ENCODE measurements at places on chromosomes 6 and 20.

DNA sequence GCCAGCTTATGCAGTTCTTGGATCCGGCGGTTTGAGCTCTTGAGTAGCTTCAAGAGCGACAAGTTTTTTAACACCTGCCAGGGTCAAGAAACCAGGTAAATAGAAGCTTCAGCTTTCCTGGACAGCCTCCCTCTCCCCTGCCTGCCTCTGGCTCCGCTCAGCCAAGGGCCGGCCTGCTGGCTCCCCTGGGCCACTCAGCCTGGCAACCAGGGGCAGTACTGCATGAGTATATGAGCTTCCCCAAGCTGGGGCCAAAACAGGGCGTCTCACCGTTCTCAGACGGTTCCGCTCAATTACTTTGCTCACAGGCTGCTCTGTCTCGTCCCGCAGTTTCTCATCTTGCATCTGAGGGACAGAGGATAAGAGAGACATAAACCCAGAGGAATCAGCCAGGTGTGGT, 856 bp downstream of the TP53TG5 start:
- no peak for DNase-seq

GRCh38 chr6:144781836-144782235, 496.7 kb downstream of the UTRN start:
- DNase-seq: no peak

DNA sequence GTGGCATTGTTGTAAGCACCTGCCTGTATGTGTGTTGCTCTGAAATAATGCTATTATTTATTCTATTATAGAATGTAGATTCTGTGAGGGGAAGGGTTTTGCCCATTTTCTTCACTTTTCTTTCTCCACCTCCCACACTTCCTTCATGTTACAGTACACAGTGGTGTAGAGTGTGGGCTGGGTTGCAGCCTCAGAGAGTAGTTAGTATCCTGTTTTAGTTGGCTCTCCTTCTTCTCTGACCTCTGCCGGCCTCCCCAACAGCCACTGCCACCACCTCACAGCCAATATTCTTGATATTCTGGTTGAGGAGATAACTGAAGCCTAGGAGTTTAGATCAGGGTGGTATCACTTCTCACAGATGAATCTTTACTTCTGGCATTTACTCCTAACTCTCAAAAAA, 143.4 kb downstream of the BCKDHB start:
- DNase-seq: no peak

DNA sequence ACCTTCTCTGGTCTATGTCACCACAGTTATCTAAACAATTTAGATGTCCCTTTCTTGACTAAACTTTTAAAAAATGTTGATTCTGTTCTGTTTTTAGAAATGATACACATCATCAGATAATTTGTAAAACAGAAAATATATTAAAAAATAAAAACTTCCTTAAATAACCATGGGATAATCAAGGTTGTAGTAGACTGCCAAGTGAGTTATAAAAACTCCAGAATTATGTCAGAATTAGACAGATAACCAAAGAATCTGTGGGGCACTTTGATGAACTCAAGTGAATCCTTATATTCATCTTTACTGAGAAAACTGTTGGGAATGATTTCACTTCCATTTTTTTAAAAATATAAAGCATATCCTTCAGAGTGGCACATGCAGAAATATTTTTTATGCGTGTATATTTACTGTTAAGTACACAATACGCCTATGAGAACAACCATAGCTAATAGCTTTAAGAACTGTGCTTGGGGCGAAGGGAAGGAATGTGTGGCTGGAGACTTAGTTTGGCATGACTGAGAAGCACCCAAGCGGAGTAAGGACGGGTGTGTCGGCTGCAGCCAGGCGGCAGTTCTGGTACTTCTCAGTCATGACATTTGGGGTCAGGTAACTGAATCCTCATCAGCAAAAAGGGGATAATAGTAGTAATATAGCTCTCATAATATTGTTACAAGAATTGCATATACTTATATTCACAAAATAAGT, 604.7 kb upstream of the CITED2 start:
- peak; percentile 93 for DNase-seq

- peak; percentile 48 for DNase-seq
Measured at GRCh38 chr6:159899994-159900745, 9.4 kb downstream of the MAS1 start.

All from ACHN (cell line).